ENCODE measurements at places on chromosomes 16 and 17.

DNA sequence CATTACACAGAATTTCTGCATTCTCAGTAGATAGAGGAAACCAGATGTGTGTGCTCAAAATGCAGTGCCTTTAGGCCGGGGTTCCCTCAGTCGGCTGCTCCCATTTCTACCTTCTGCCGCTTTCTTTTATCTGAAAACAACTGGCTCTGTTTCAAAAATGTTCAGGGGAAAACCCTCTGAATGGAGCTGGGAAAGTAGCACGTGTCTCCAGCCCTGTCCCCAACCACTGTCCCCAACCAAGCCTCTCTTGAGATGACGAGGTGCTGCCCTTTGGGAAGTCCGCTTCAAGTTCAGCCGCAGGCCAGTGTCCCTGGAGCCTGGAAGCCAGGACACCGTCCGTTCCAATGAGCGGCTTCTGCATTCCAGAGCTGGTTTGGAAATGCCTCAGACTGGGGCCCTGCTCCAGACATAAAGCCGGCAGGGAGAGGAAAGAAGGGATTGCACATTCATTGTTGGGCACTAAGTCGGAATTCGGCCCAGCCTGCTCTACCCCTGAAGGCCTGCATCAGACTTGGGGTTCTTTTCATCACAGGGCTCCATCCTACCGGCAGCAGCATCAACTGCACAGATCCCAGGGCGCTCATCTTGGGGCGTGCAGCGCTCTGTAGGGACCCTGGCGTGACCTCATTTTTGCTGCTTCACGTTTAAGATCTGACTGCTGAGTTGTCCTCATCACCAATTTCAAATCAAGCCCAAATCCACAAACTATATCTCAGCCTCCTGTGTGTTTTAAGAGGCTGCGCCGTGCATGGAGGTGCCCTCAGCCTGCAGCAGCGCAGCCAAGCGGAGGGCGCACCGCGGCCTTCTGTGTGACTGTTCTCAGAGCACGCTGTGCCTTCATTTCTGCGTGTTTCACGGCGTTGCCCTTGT, 111.3 kb downstream of the BANP start:
- DNase-seq, result no peak

DNA sequence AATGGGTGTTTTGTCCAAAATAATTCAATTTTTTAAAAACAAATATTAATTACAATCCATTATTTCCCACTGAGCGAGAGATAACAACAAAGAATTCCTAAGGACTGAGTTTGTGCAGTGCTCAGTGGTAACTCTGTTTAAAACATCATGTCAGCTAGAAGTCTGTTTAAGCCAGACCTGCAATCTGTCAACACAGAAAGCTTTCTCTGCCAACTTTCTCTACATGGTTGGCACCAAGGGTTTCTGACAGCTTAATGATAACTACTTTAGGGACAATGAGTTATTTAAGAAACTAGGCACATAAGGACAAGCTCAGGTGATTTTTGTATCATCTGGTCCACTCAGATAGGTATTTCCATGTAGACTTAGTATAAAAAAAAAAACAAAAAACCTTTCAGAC, 81.8 kb downstream of the WDR59 start:
- DNase-seq, result no peak

DNA sequence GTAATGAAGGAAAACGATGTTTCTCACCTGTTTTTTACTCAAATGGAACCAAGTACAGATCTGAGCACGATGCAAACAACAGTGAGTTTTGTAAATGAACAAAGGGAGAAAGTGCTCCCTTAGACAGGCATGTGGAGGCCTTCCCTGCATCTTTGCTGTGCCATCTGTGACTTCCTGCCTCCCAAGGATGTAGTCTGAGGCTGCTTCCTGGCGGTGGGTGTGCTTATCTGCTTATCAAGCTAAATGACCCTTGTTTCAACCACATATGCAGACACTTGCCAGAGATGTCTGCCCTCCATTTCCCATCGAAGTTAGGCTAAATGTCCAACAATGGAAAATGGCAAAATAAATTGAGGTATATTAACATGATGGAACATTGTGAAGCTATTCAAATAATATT, 34.6 kb downstream of the RGS9 start:
- DNase-seq, result no peak

DNA sequence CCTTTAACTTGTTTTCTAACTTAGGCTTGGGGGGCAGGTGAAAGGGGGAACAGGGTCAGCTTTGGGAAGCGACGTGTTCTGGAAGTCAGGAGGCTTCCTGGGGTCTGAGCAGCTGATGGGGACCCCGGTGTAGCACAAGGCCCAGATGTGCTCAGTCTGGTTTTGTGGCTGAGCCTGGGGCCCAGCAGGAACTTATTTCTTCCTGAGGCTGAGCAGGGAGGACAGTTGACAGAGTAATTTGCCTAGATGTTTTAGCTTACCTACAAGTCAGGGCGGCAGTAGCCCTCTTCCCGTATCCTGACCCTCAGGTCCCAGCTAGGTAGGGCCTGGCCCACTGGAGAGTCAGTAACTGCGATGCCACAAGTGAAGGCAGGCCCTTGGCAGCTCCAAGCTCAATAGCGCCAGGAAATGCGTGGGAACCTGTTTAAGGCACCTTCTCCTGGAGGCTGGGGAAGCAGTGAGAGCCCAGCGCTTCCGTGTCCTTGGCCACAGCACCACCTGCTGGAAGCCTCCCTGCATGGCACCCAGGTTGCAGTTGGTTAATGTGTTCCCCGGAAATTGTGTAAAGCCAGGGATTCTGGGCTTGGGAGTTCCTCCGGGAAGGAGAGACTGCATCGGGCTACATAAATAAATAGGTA, 5.2 kb downstream of the CCR7 start:
- peak; percentile 78 for DNase-seq

DNA sequence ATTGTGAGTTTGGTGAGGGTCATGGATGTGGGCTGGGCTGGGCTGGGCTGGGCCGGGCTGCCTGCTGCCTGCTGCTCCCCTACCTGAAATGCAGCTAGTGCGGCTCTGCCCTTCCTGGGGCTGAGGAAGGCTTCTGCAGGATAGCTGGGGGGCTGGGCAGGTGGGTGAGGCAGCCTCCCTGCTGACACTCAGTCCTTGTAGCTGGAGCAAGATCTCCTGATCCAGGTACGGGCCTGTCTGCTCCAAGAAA, 4.7 kb downstream of the RPL13 start:
- DNase-seq, result no peak

GRCh38 chr16:59126486-59126885, 392.4 kb upstream of the GOT2 start:
- DNase-seq, result no peak

DNA sequence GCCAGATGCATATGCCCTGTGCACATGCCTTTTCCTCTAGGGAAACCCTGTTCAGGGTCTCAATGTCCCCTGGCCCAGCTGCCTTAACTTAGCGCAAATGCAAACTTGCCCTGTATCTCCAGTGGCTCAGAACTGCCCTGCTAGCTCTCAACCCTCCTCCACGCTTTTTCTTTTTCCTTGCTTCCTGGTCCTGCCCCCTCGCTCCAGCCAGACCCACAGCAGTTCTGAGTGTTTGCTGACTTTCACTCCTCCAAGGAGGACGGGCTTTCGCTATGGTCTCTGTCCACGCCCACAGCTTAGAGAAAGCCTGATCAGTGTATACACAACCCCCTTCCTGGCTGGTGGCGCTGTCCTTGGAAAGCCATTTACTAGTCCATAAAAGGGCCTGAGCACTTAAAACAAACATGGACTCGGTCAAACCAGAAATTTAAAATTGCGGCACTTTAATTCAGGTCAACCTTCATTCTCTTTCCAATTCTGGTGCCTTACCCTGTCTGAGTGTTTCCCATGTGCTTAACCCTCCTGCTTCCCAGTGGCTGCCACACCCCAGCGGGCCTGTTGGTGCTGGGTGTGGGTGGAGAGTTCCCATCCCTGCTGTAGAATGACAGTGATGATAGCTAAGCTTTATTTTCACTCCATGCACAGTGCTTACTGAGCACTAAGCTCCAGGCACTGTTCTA, 15.6 kb upstream of the TMEM98 start:
- DNase-seq, result no peak

GRCh38 chr17:5757314-5757907, 173.1 kb upstream of the NLRP1 start:
- DNase-seq, result no peak

DNA sequence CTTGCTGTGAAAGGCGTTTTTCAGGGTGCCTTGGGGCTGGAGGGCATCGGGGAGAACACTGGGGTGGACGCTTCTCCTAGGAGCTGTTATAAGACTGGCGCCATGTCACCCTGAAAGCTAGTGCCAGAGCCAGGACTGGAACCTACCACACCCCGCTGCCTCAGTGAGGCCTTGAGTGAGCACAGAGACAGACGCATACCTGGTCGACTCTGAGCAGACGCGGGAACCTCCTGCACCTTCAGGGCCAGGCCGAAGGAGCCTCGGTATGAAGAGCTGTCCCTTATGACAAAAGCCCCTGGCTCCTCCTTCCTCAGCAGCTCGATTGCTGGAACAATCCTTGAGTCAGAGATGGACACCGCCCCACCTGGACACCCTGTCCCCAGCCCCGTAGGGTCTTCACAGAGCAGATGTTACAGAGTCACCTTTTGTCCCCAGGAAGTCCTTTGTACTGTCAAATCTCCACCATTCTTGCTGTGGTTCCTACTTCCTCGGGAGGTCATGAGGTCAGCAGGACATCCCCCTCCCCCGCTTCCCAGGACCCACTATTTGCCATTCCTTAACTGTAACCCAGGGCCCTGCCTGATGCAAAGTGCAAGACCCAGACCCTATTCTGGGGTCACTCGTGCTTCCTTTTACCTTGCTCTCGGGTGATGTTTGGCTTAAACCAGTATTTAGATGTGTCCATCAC, 17.0 kb downstream of the TNS4 start:
- no peak for DNase-seq

- no peak for DNase-seq
Observed at GRCh38 chr16:72226136-72226535, 54.2 kb upstream of the PMFBP1 start.

DNA sequence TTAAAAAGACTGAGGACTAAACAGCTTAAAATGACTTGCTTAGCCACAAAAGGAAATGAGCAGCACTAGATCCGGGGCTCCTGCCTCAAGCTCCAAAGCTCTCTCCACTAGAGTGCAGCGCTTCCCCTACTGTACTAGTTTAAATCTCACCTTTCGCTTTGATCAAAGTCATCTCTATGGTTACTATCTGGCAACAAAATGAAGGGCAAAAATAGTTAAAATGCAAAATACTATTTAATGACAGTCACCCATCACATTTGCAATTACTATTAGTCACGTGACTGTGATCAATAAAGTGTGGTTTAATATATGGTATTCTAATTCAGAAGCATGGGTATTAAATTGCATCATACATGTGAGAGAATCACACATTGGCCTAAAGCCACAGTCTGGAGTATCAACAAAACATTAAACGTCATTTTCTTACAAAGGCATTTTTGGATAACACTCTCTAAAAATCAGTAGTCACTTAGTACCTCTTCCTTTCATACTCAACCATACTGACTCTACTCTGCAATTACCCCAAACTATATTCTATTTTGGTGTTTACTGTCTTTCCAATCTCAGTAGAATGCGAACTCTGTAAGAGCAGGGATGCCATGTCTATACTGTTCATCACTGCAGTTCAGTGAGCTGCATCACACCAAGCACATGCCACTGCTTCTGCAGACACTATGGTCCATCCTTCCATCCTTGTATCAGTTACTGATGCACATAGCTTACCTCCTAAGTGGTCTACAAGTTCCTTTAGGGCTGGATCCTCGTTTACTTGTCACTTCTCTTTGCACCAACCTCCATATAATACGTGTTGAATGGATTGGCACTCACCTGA, 6.2 kb downstream of the PSMD12 start:
- DNase-seq, result no peak

- DNase-seq, result no peak
Observed at GRCh38 chr17:81417049-81417878, 22.0 kb downstream of the BAHCC1 start.

DNA sequence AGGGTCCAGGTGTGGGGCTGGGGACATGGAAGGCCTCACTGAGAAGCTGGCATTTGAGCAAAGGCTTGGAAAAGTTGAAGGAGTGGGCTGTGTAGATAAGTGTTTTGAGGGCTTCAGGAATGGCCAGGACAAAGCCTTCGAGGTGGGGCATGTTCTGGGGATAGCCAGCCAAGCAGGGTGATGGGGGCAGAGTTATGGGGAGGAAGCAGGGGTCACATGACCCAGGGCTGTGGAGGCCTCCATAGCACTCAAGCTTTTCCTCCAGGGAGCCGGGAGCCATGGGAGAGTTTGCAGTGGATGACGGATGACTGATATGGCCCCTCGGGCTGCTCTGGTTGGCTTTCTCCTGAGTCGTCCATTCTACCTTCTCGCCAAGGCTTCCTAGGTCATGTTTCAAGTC, 27.6 kb downstream of the PLCG2 start:
- no peak for DNase-seq

DNA sequence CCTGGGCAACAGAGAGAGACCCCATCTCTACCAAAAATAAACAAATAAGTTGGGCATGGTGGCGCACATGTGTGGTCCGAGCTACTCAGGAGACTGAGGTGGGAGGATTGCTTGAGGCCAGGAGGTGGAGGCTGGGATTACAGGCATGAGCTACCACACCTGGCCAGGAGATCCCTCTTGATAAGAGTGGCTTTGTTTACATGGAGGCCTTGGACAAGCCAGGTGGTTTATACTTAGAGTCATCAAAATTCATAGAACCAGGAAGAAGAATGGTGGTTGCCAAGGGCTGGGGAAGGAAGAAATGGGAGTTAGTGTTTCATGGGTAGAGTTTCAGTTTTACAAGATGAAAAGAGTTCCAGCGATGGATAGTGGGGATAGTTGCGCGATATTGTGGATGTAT, 8.8 kb upstream of the ZFP1 start:
- DNase-seq, result no peak

GRCh38 chr17:75048249-75048878, 1.3 kb downstream of the KCTD2 start:
- DNase-seq, result no peak

- DNase-seq, result no peak
Observed at GRCh38 chr16:261031-261691, 14.6 kb downstream of the RGS11 start.

GRCh38 chr17:4599505-4600281, 15.4 kb downstream of the SMTNL2 start:
- no peak for DNase-seq

DNA sequence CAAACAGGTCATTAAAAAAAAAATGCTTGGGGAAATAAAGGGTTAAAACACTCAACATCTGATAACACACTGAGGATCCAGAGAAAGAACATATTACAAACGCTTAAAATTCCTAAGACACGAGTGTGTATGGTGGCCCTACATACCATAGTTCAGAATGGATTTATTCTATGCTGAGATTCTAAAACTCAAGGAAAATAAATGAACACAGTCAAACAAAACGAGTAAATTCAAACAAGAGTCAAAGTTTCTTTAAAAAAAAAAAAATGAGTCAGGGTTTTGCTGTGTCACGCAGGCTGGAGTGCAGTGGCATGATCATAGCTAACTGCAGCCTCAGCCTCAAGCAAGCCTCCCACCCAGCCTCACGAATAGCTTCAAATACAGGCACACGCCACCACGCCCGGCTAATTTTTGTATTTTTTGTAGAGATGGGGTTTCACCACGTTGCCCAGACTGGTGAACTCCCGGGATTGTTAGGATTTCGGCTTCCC, 17.4 kb downstream of the CRK start:
- no peak for DNase-seq

- no peak for DNase-seq
Observed at GRCh38 chr17:19403021-19403420, 8.0 kb upstream of the RNF112 start.

Measured in stimulated activated CD8-positive, alpha-beta memory T cell treated with anti-CD3 and anti-CD28 coated beads, Interleukin-7, amount 100 ng/mL, for 24 hours (primary cell).